ENCODE measurements at places on chromosomes 1 and 21. TPM values are rescaled to one million over a fixed set of nuclear protein-coding genes. Genes with fewer than 3 reads are reported as not detected.

The BARHL2 gene
- total RNA-seq = not detected

The KLHDC7A gene
- 10.9 TPM for total RNA-seq

The FMO3 gene
- total RNA-seq = 0.14 TPM

The RAB3B gene
- total RNA-seq = 34.1 TPM

The ARHGAP29 gene
- 4.4 TPM for total RNA-seq

The LGALS8 gene
- total RNA-seq = 10.1 TPM

The DDR2 gene
- 0.85 TPM for total RNA-seq

The PTGFR gene
- total RNA-seq = 0.11 TPM

The CRABP2 gene
- 186 TPM for total RNA-seq

The FGR gene
- 0.46 TPM for total RNA-seq

The ETNK2 gene
- total RNA-seq = 18.3 TPM

The SPATA21 gene
- 0.07 TPM for total RNA-seq
